ENCODE measurements at places on chromosomes 12 and 14.

GRCh38 chr12:123998344-123998990, 25.5 kb downstream of the ZNF664 start:
- DNase-seq, result no peak

DNA sequence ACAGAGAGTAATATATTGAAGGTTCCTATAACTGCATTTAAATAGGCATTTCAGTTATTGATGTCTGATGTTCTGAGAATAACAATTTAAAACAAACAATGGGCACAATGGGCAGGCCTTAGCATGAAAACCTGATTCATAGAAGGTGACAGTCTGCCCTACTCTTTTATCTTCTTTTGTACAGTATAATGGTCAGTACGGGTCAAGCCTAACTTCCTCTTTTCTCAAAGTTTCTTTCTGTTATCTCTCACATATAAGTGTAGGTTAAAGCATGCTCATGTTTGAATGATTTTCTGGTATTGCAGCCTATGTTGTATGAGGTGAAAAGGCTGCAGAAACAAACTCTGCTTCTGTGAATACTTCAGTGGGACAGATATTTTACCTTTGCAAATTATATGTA, 14.2 kb downstream of the FKBP3 start:
- no peak for DNase-seq

GRCh38 chr12:120496413-120497340, 764 bp downstream of the DYNLL1 start:
- DNase-seq, result peak; percentile 28

GRCh38 chr12:122227341-122227740, 1.5 kb upstream of the DIABLO start:
- DNase-seq, result no peak

- DNase-seq, result no peak
These were observed 32.6 kb downstream of the ARMH4 start for GRCh38 chr14:58119381-58119780.

DNA sequence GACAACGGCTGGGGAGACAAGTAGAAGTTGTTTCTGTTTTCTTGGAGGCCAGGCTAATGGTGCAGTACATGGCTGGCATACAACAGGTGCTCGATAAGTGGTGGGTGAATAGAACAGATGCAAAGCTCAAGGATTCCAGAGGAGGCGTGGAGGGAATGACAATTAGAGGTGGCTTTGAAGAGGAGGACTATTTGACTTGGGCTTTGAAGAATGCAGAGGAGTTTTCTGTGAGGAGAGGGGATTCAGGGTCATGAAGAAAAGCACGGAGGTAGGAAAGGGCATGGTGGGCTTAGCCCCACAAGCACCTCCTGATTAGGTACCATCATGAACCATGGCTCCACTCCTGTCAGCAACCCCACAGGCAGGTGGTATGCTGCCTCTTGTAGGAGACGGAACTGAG, 142.3 kb downstream of the RBM19 start:
- DNase-seq, result no peak

GRCh38 chr14:91533623-91534022, 23.5 kb upstream of the PPP4R3A start:
- no peak for DNase-seq

- no peak for DNase-seq
These were observed 55.5 kb upstream of the AVPR1A start for GRCh38 chr12:63206494-63206893.

DNA sequence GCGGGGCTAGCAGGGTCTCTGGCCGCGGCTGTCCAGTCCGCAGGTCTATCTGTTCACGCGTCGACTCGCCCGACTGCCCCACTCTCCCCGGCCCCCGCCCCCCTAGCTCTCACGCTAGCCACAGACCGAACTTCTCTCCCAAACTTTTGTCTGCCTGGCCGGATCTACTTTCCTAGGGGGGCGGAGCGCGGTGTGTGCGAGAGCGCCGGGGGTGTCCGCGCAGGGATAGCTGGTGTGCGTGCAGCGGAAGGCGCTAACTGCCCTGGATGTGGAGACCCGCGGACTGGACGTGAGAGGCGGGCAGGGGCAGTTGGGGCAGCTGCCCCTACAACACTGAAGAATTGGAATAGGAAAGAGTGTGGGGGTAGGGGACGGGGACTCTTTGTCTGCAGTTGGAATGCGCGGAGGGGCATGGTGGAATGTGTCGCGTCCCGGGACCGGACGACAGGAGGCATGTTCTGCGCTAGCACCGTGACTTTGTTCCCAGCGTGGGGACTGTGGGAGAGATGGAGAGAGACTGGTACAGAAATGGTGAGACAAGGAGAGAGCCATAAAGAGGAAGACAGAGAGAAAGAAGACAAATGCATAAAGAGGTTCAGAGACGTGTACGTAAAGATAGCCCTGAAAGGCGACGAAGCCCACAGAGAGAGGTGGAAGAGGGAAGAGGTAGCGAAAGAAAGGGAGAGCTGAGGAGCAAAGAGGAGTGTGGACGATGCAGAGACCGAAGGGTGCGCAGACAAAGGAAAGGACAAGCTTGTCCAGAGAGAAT, at the start of gene AJUBA:
TSS of gene AJUBA (minus strand) at position 75 of the 769 bp plus-strand sequence. CDS start 285 bp downstream, outside the sequence.
- DNase-seq, result peak; percentile 66

DNA sequence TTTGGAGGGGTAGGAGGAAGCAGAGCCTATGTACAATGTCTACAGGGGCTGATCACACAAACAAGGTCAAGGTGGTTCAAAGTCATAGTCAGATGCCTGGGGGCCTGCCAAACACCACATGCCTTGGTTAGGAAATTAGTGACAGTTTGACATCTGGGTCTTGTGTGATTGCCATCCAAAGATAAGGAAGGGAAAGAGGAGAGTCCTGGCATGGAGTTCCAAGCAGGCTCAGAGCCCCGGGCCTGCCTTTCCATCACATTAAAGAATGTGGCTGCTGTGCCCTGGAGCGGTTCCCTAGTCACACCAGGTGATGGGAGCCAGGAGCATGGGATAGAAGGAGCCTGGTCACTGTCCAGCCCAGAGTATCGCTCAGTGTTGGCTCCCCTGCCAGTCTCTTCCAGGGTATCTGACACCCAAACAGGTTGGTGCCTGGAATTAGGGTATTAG, 53.6 kb upstream of the BCL2L14 start:
- DNase-seq, result no peak

Measured in activated CD4-positive, alpha-beta T cell treated with anti-CD3 and anti-CD28 coated beads for 24 hours (primary cell).